ENCODE measurements at places on chromosomes 16 and 17. TPM values are rescaled to one million over a fixed set of nuclear protein-coding genes. Genes with fewer than 3 reads are reported as not detected.

Gene TBC1D3
- not detected for total RNA-seq

Gene DHRS11
- total RNA-seq = 9.1 TPM

Gene C16orf92
- total RNA-seq = not detected

Gene TBX21
- 0.13 TPM for total RNA-seq

Gene FOXC2
- 5.1 TPM for total RNA-seq

Gene TRPV2
- 0.40 TPM for total RNA-seq

Gene C16orf54
- not detected for total RNA-seq

Gene MT3
- total RNA-seq = 0.79 TPM

Gene ALDOC
- 1.3 TPM for total RNA-seq

Gene CD300LB
- 0.03 TPM for total RNA-seq

Gene KRT24
- total RNA-seq = not detected

Gene C17orf107
- total RNA-seq = 0.24 TPM

Gene PHKB
- 28.7 TPM for total RNA-seq

Gene SMIM36
- total RNA-seq = not detected

Measured in A549 treated with Hydrocortisone at 1 μM for 4 hours (cell line).